ENCODE measurements at places on chromosomes 16 and 17.

GRCh38 chr17:64565563-64565962 is 58.8 kb downstream of the CEP95 start:
- DNase-seq = no peak

GRCh38 chr17:1492249-1493206 is at the start of gene MYO1C:
Gene MYO1C (minus strand): TSS chr17:1492686. CDS start chr17:1492487, 199 bp downstream.
- DNase-seq = no peak

DNA sequence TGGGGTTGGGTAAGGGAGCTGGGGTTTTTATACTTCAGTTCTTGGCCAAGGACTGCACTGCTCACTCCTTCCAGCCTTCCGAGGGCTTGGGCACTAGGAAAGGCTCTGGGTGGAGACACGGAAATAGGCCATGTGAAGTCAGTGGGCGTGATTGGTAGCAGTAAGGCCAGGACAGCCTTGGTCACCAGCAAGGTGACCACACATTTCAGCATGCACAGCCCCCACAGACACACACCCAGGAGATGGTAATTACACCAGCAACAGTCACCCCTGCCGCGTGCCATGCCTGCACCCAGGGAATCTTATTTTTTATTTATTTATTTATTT is 252.5 kb downstream of the SEC14L1 start:
- DNase-seq = no peak

- DNase-seq = no peak
Observed at GRCh38 chr16:66135421-66135831, 231.1 kb upstream of the CDH5 start.

GRCh38 chr17:16354585-16354984 is 1.3 kb upstream of the CENPV start:
- DNase-seq = no peak

DNA sequence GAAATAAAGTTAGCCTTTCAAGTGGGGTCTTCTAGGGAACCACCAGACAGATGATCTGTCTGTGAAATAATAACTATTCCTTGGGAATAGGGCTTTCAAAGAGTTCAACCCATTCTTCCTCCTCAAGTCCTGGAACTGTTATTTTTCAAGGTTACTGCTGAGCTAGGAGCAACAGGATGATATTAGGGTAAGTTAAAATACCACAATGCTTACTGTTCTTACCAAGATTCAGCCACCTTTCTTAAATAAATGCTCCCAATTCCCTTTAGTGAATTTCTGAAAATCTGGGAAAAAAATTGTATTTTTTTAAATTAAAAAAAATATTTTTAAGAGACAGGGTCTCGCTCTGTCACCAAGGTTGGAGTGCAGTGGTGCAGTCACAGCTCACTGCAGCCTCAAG is 26.9 kb upstream of the ALDH3A2 start:
- no peak for DNase-seq

GRCh38 chr16:68770671-68771070 is 33.6 kb downstream of the CDH1 start:
- DNase-seq = no peak

GRCh38 chr17:11240041-11240840 is 772 bp upstream of the SHISA6 start:
- DNase-seq = no peak

DNA sequence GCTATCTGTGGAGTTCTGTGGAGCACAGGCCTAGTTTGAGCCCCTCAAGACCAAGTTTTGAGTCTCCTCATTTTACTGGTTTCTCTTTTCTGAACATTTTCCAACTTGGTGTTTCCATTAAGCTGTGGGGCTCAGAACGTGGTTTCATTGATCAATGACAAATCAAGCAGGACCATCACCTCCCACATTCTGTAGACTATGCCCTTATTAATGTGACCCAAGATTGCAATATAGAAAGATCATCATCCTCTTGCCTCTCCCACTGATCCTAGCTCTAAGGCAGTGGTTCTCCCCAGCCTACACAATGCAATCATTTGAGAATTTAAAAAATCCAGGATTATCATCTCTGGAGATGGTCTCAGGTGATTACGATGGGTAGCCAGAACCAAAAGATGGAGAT is 15.8 kb upstream of the OSGIN1 start:
- no peak for DNase-seq

- DNase-seq = no peak
Observed at GRCh38 chr16:56510544-56510943, 9.3 kb downstream of the BBS2 start.

GRCh38 chr17:68993112-68993511 is 37.9 kb upstream of the ABCA8 start:
- DNase-seq = no peak

All from KG1 (cell line).